ENCODE measurements at places on chromosomes 7 and 10.

GRCh38 chr10:131888186-131888604, 12.6 kb upstream of the PPP2R2D start:
- H3K4me3 ChIP-seq = no peak overlapping the region
- H3K4me1 ChIP-seq = peaks cover 3% of the 10 kb centered on the region
- H3K27ac ChIP-seq = no peak overlapping the region
- no peak for DNase-seq
- H3K36me3 ChIP-seq = no peaks in the 10 kb centered on the region
- no peaks in the 10 kb centered on the region for H3K27me3 ChIP-seq

- peaks cover 11% of the 10 kb centered on the region for H3K4me1 ChIP-seq
- DNase-seq = no peak
- peak overlapping the region; percentile 94 for H3K27ac ChIP-seq
- peaks cover 28% of the 10 kb centered on the region for H3K36me3 ChIP-seq
- peak overlapping the region; percentile 96 for H3K4me3 ChIP-seq
Measured at GRCh38 chr10:42781893-42782445, 626 bp upstream of the BMS1 start.

DNA sequence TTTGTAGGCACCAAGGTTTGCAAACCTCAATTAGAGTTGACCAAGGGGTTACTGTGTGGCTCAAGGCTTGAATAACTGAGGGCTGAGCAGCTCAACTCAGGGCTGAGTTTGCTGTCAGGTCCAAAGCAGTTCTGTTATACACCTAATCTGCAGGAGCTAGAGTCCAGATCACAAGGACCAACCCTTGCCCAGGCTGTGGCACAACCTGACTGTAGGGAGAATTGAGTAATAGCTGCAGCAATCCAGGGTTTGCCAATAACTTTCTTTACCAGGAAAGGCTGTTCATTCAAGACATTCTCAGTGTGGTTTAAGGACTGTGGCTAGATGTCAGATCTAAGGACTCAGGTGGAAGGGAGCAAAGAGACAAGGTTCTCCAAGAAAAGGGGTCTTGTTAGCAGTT, 115.6 kb upstream of the IMMP2L start:
- peaks cover 11% of the 10 kb centered on the region for H3K27me3 ChIP-seq
- H3K36me3 ChIP-seq = no peaks in the 10 kb centered on the region
- no peaks in the 10 kb centered on the region for H3K4me1 ChIP-seq
- no peak for DNase-seq
- no peak overlapping the region for H3K27ac ChIP-seq

DNA sequence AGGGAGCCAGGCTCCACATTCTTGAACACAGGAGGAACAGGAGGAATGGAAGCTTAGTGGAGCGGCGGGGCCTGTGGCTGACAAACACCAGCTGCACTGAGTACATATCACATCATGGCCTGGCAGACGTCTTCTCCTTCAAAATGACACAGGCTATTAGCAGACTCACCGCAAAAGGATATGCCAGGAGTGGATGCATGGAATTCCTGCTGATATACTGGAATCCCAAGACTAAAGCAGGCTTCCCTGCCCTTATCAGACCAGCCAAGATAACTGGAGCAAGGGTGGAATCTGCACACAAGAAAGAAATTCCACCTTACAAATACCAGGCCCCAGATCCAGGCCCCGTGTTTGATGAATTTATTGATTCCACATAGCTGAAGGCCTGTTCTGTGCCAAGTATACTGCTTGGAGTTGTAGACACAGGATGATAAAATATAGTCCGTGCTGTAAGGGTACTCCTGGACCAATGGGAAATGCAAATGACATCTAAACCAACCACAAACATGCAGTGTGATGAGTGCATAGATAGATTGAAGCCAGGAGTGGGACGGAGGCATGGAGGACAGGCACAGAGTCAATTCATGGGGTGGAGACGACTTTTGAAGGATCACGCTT, 480.5 kb upstream of the ZMIZ1 start:
- H3K4me1 ChIP-seq = no peaks in the 10 kb centered on the region
- no peaks in the 10 kb centered on the region for H3K36me3 ChIP-seq
- no peak for DNase-seq
- peaks cover 13% of the 10 kb centered on the region for H3K27me3 ChIP-seq

DNA sequence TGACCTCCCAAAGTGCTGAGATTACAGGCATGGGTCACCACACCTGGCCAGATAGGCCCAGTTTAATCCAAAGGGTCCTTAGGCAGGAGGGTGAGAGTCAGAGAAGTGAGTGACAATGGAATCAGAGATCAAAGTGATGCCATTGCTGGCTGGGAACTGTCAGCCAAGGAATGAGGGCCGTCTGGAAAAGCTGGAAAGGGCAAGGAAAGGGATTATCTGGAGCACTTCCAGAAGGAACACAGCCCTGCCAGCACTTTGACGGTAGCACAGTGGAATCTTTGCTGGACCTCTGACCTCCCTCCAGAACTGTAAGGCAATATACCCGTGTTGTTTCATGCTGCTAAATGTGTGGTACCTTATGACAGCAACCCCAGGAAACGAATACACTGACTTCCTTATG, 11.3 kb upstream of the TAS2R40 start:
- H3K27ac ChIP-seq = no peak overlapping the region
- DNase-seq = no peak
- H3K4me1 ChIP-seq = peaks cover 9% of the 10 kb centered on the region
- H3K4me3 ChIP-seq = no peak overlapping the region
- H3K36me3 ChIP-seq = no peaks in the 10 kb centered on the region

DNA sequence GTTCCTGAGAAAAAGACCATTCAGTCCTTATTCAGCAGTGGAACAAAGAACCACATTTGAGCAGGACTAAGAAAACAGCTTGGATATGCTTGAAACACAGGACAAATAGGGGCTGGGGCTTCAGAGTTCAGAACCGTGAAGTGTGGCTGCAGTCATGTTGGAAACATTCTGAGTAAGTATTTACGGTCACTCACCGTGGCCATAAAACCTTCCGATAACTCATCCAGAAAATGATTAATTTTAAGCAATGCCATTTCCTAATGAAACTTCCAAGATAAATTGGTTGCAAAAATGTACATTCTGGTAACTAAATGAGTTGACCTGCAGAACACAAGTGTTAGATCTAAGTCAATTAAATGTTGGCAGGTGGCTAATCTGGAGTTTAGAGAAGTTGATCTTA, 279.2 kb downstream of the CXCL12 start:
- peaks cover 1% of the 10 kb centered on the region for H3K27me3 ChIP-seq
- H3K4me3 ChIP-seq = no peak overlapping the region
- H3K27ac ChIP-seq = no peak overlapping the region
- no peaks in the 10 kb centered on the region for H3K36me3 ChIP-seq
- no peaks in the 10 kb centered on the region for H3K4me1 ChIP-seq

DNA sequence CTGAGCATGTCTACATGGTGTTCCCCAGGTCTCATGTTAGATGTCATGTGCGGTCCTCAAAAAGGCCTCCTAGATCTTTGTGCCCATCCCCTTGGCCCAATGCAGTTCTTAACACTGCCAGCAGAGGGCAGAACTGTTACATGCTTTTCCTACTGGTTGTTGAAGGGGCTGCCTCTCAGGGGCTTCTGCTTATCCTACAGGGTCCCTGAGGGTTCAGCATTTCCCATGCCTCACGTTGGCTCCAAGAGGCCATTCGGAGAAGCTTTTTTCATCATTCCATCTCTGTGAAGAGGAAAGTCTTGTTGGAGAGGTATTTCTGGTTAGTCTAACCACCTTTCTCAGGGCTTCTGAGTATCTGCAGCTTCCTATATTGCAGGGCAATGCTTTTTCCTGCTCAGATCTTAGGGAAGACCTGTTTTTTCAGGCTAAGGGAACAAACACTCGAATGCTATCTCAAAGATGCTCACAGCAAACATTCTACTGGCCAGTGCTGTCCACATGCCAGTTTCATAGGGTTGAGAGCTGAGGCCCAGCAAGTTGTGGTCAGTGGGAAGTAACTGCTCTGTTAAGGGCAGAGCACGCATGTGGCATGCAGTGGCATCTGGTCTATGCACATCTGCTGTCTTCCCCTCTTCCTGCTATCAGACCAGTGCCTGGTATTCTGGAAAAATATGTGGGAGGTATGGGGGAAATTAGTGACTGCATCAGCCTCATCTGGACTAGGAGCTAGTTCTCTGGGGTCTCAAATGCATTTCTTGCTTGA, 31.5 kb downstream of the MBL2 start:
- no peaks in the 10 kb centered on the region for H3K27me3 ChIP-seq
- H3K4me3 ChIP-seq = no peak overlapping the region
- no peak overlapping the region for H3K27ac ChIP-seq
- H3K4me1 ChIP-seq = no peaks in the 10 kb centered on the region
- DNase-seq = no peak
- no peaks in the 10 kb centered on the region for H3K36me3 ChIP-seq

- no peak overlapping the region for H3K4me3 ChIP-seq
- H3K27me3 ChIP-seq = peaks cover 36% of the 10 kb centered on the region
- H3K36me3 ChIP-seq = no peaks in the 10 kb centered on the region
Measured at GRCh38 chr10:95716466-95716865, 22.7 kb upstream of the TCTN3 start.

GRCh38 chr7:157814931-157815705, 478.3 kb downstream of the DNAJB6 start:
- no peaks in the 10 kb centered on the region for H3K36me3 ChIP-seq
- no peaks in the 10 kb centered on the region for H3K4me1 ChIP-seq
- no peak overlapping the region for H3K4me3 ChIP-seq
- no peak overlapping the region for H3K27ac ChIP-seq
- H3K27me3 ChIP-seq = no peaks in the 10 kb centered on the region

- no peak overlapping the region for H3K4me3 ChIP-seq
- DNase-seq = no peak
- no peaks in the 10 kb centered on the region for H3K4me1 ChIP-seq
- no peak overlapping the region for H3K27ac ChIP-seq
- H3K27me3 ChIP-seq = no peaks in the 10 kb centered on the region
- H3K36me3 ChIP-seq = no peaks in the 10 kb centered on the region
Measured at GRCh38 chr7:14368285-14368684, 378.8 kb upstream of the ETV1 start.

GRCh38 chr7:151381348-151382078, 28.3 kb downstream of the WDR86 start:
- peaks cover 32% of the 10 kb centered on the region for H3K36me3 ChIP-seq
- H3K27ac ChIP-seq = peak overlapping the region; percentile 91
- H3K4me3 ChIP-seq = peak overlapping the region; percentile 82
- H3K4me1 ChIP-seq = peaks cover 7% of the 10 kb centered on the region
- peaks cover 9% of the 10 kb centered on the region for H3K27me3 ChIP-seq
- peak; percentile 66 for DNase-seq

DNA sequence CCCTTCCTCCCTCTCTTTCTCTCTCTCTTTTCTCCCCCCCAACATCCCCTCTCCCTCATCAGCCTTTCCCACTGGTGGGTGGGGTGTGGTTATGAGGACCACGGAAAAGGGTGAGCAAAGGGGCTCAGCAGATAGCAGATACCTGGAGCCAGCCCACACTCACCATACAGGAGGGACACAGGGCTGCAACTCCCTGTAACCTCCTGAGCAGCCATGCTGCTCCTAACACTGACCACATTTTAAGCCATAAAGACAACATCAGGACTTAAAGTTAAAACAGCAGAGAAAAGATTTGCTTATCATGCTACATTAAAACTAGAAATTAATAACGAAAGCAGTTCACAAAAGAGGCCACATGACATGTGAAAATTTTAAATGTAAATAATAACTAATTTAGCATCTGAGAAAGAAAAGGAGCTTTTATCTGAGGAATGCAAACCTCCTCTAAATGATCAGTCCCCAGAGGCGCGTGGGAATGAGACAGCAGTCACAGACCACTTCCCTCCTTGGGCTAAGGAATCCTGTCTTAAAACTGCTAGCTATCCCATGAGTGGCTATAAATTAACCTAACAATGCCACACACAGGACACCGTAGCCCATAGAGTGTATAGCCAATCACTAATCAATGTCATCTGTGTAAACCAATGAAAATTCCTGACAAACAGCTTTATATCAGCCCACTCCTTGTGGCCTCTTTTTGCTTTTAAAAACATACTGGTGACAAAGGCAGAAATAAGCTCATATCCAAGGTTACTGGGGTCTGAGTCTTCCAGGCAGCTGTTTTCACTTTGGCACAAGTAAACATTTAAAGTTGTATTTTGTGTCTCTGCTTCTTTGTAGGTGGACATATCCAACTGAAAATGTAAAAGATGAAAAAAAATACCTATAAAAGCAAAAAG, 33.3 kb downstream of the PKD1L1 start:
- no peaks in the 10 kb centered on the region for H3K4me1 ChIP-seq
- no peaks in the 10 kb centered on the region for H3K36me3 ChIP-seq
- DNase-seq = no peak

DNA sequence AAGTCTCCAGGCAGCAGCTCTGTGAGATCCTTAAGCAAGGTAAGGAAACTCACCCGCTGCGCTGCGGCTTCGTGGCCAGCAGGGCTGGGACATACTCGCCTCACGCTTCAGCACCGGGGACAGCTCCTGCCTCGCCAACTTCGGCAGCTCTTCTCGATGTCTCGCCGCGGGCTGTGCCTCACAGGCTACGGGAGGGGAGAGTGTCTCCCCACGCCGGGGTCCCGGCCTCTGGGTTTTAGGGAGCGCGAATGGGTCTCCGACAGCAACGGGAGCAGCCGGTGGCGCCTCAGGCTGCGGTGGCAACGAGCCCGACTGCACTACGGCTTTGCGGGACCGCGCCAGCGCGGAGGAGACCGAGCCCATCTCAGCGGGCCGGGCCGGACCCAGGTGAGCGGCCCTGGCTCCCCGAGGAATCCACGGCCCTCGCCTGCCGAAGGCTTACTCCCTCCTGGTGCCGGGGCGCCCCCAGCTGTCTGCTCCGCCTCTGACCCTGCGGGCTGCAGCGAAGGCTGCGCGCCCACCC, 62.4 kb downstream of the LSM5 start:
- no peak overlapping the region for H3K27ac ChIP-seq
- peak; percentile 6 for DNase-seq
- no peaks in the 10 kb centered on the region for H3K4me1 ChIP-seq
- H3K27me3 ChIP-seq = peaks cover 76% of the 10 kb centered on the region

DNA sequence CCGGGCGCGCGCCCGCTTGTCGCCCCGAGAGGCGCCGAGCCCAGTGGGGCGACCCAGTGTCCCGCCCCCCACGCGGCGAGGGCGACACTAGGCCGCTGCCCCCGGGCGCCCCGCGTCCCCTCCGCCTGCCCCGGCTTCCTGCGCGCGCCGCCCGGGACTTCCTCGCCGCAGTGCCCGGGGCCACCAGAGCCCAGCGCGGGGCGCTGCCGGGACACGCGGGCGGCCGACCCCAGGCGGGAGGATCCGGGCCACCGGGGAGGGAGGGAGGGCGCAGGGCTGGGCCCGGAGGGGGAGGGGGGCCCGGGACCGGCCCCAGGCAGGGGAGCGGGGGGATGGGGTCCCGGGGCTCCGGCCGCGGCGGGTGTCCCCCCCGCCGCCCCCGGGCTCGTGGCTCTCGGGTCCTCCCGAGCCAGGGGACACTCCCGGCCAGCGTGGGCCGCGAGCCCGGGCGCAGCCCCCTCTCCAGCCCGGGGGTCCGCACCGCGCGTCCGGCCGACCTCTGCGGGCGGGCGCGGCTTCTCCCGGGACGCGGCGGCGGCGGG, 435 bp upstream of the PWWP2B start:
- H3K4me3 ChIP-seq = peak overlapping the region; percentile 31
- peaks cover 32% of the 10 kb centered on the region for H3K4me1 ChIP-seq
- no peaks in the 10 kb centered on the region for H3K27me3 ChIP-seq
- peaks cover 26% of the 10 kb centered on the region for H3K36me3 ChIP-seq
- H3K27ac ChIP-seq = no peak overlapping the region
- peak; percentile 76 for DNase-seq

- no peak overlapping the region for H3K27ac ChIP-seq
- H3K4me3 ChIP-seq = no peak overlapping the region
- no peaks in the 10 kb centered on the region for H3K27me3 ChIP-seq
- H3K36me3 ChIP-seq = peaks cover 3% of the 10 kb centered on the region
- H3K4me1 ChIP-seq = no peaks in the 10 kb centered on the region
Measured at GRCh38 chr7:46007194-46007593, 86.1 kb upstream of the IGFBP3 start.

Measured in effector memory CD8-positive, alpha-beta T cell (primary cell).